COR-L47 (cell line): ENCODE measurements at places on chromosomes 7 and 10.

GRCh38 chr7:158276414-158277218, 311.0 kb downstream of the PTPRN2 start:
- no peak for DNase-seq

DNA sequence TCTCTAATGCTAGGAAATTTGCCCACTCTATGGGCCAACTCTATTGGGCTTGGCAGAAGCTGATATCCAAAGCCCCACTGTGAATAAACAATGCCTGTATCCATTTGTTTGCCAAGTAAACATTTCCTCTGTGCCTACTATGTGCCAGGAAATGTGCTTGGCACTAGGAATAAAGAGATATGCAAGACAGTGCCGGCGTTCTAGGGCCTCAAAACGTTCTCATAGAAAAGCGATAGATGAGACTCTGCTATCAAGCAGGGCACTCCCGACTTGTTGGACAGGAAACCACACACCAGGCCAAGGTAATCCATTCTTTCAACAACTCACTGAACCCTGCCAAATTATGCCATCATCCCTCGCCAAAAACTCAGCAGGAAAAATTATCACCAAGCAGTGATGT, 196.7 kb downstream of the IPMK start:
- DNase-seq: peak; percentile 36

- no peak for DNase-seq
These were observed 3.2 kb downstream of the IDI2 start for GRCh38 chr10:1022413-1022812.

GRCh38 chr10:27644307-27644939, 101.2 kb downstream of the MKX start:
- no peak for DNase-seq

GRCh38 chr7:919924-920341, 34.5 kb downstream of the ADAP1 start:
- no peak for DNase-seq

DNA sequence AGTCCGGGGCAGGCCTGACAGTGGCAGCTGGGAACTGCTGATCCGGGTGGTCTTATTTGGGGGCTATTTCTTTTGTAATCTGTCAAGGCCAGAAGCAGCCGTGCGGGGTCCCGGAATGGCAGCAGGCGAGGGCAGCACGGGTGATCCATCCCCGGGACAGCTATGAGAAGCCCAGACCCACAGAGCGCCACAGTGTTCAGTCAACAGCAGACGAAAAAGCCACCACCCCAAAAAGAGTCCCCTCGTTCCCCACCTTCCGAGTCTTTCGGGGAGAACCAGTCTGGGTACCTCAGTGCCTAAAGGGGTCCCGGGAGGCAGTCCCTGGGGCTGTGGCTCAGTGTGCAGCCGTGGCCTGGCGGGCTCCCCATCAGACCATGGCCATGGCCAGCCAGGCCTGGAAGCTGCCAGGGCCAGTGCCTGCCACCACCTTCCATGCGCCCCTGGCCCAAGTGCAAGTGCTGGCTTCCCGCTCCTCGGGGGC, 125.1 kb upstream of the KCTD7 start:
- DNase-seq: no peak

DNA sequence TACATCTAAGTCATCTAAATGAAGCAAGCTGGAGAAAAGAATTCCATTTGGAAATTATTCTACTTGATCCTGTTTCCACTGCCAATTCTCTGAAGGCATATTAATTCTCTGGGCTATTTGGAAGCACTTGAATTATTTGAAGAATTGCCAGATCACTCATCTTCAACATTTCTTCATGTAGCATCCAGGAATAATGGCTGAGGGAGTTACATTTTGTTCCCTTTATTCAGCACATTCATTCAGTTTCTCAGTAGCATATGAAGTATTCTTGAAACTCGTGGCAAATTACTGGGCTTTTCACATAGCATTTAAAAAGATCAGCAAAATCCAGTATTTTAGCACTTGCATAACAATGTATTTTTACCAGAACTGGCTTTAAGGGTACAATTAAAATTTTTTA, 127.1 kb upstream of the VIPR2 start:
- no peak for DNase-seq

DNA sequence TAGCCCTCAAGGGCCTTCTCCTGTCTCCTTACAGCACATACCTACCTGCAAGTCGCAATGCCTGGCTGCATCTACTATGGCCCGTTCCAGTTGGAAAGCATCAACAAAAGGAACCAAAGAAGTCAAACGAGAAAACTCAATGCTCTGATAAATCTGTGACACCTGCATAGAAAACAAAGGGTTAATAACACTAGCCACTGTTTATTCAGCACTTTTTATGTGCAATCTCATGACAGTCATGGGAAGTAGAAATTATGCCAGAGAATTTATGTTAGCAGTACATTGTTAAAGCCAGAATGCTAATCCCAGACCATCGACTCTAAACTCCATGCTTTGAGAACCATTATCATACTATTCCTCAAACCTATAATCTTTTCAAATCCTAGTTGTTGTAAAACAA, 21.1 kb downstream of the EIF3A start:
- DNase-seq: no peak

GRCh38 chr10:62025901-62026879, 124.7 kb downstream of the ARID5B start:
- DNase-seq: no peak

DNA sequence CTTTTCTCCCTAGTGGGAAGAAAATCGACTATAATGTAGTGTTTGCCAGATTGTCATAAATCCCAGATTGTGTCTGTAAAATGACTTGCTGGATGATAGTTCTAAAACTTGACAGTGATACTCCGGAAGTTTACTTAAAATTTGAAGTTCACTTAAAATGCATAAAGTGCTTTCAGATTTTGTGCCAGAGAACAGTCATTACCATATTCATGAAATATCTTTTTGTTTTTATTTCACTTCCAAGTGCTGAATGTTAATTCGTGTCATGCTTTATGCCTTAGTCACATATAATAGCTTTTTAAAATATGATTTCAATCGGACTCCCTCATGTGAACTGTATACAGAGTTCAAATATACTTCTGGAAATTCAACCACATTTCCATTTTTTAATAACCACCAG, 30.4 kb downstream of the PRPF18 start:
- no peak for DNase-seq

DNA sequence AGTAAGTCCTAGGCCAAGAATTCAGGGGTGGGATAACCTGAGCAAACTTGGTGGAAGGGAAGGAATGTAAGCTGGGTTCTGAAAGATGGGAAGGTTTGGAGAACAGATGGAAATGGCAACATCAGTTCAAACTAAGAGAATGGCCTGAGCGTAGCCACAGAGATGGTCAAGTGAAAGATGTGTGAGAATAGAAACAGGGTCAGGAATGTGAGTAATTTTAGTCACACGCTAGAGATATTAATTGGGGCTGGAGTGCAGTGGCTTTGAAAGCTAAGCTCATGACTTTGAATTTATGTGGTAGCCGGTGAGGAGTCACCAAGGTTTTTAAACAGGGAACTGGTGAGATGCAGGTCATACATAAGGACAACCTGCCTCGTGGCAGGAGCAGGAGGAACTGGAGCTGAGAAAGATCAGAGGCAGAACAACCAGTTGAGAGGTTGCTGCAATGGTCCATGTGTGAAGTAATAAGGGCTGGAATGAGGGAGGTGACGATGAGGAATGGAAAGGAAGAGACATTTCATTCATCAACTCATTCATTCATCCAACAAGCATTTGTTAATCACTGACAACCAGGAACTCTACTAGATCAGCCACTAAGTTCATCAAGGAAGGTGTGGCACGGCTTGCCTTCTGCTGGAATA, 12.9 kb upstream of the SORBS1 start:
- no peak for DNase-seq

DNA sequence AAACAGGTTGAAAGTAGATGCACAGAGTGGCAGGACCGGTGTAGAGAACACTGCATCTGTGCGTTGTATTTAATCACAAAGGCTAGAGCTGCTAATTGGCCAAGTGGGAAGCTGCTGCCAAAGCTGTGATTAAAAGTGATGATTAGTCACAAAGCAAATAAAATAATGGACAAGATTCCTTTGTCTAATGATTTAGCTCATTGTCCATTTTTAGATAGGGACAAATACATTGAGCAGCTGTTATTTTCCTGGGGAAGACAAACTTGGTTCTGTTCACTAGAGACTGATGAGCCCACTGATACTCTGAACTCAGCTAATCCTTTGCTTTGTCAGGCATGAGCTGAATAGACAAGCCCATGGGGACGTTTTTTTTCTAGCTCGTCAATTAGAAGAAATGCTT, 19.7 kb downstream of the UBE3C start:
- DNase-seq: peak; percentile 78

- DNase-seq: no peak
These were observed 539.4 kb upstream of the MGMT start for GRCh38 chr10:128927497-128928161.

GRCh38 chr7:75798770-75799169, 14.8 kb downstream of the CCL24 start:
- no peak for DNase-seq

DNA sequence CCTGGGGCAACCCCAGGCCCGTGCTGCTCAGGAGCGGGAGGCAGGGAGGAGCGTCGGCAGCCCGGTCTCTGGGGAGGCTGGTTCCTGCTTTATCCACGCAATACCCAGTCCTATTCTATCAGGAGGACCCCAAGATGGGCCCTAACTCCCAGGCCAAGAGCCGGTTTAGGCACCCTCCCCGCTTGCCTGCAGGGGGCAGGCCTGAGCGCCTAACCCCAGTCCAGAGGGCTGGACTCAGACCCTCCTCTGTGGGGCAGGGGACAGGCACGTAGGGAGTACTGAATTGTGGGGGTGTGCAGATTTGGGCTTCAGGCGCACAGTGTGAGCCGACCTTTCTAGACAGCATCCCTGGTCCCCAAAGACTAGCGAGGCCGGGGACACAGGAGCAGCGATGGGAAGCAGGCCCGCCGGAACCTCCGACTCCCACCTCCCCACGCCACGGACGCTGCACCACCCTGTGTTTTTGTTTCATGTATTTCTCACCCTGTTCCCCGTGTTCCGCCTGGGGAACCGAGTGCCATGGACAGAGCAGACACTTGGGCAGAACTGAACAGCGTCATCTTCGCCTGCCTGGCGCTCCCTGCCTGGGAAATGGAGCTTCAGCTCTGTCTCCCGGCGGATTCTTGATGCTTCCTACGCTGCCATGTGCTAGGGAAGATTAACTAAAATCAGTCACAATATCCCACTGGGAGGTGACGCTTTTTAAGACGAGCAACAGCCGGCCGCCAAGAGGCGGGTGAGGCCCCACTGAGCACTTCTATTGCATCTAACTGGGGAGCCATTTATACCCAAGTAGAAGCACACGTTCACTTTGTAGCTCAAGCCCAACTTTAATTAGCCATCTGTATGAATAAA, 5.3 kb downstream of the NUDT1 start:
- no peak for DNase-seq

- DNase-seq: no peak
These were observed 97.5 kb upstream of the PHYHIPL start for GRCh38 chr10:59078978-59079377.

DNA sequence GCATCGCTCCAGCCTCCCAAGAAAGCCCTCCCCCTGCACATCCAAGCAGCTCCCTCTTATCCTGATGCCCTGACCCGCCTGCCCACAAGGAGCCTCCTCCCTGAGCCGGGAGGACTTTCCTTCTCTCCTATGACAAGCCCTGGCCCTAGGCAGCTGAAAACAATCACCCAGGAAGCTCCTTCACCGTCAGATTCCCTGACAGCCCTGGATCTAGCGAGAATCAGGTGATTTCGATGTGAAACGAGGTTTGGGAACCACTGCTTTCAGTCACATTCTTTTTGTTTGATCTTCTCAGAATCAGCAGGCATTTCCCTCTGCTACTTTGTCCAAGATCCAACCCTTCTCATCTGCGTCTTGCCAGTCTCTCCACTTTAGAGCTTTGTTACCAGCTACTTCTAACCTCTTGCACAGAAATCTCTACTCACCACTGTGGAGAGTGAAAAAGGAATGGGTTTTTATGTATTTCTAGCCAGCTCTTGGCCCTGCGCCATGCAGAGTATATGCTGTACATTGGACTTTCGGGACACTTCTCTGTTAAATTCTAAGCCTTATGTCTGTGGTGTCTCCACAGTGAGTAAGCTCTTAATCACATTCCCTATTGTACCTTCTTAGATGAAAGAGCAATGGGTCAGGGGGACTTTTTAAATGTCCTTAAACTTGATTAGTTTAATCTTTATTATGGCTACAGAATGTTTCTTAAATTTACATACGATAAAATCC, 253.2 kb upstream of the C7orf33 start:
- no peak for DNase-seq
